ENCODE measurements at places on chromosomes 5 and 9.

DNA sequence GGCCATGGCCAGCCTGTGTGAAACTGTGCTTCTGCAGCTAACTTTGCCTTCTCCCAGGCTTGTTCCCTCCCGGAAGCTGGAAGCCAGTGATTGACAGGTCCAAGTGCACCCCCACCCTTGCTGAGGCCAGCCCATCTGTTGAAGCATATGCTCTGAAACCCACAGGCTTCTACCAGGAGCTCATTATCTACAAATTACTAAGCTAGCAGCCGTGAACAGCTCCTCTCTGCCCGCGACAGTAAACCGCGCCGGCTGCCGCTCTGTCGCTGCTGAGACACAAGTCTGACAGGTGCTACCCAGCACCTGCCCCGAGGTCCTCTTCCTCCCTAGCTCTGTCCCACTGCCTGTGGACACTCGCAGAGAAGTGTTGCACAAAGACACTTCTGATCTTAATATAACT lies 490.9 kb downstream of the GADD45G start:
- peak; percentile 86 for DNase-seq

GRCh38 chr5:134583766-134584165 lies 48.9 kb downstream of the SAR1B start:
- no peak for DNase-seq

DNA sequence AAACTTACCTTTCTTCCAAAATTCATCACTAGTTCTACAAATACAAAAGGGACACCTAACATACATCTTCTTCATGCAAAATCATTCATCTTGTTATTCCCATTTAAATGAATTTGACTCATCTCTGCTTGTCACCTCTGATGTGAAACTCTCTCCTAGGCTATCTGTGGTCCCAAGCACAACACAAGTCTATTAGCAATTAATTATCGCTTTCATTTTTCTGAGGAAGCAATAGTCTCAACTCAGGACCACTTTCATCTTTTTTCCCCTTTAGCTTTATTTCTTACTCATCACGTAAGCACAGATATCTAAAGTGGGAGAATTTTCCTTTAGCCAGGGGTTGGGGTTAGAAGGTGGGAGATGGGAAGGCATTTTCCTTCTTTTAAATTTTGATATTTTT lies 131.9 kb downstream of the ST8SIA4 start:
- no peak for DNase-seq

GRCh38 chr5:98776066-98776705 lies 2.7 kb downstream of the RGMB start:
- DNase-seq = no peak

DNA sequence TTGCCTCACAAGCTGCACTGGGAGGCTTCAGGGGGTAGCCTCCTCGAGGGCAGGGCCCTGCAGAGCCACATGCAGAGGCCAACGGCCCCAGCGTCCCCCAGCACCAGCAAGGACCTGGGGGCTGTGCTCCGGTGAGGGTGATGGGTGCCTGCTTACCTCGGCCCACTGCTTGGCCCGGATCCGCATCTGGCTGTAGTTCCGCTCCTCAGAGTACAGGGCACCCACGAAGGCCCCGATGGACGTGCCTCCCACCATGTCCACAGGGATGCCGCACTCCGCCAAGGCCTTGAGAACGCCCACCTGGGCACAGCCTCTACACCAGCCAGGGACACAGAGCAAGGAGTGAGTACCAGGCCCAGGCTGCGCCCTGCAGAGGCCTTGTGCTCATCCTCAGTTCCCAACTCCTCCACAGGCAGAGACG lies 8.0 kb upstream of the NSMF start:
- no peak for DNase-seq

Measured in NCI-H748 treated with DMSO at 0.1 percent for 48 hours (cell line).